ENCODE measurements at places on chromosomes 7 and 10. TPM values are rescaled to one million over a fixed set of nuclear protein-coding genes. Genes with fewer than 3 reads are reported as not detected.

IKZF1 gene
- total RNA-seq: 1.3 TPM

TRIM50 gene
- total RNA-seq: not detected

IFIT1B gene
- total RNA-seq: not detected

TRIP6 gene
- total RNA-seq: 113 TPM

PLPP4 gene
- total RNA-seq: 5.3 TPM

CAV2 gene
- total RNA-seq: 53.5 TPM

Data from kidney epithelial cell (primary cell).